ENCODE measurements at places on chromosomes 4 and X. TPM values are rescaled to one million over a fixed set of nuclear protein-coding genes. Genes with fewer than 3 reads are reported as not detected.

DNA sequence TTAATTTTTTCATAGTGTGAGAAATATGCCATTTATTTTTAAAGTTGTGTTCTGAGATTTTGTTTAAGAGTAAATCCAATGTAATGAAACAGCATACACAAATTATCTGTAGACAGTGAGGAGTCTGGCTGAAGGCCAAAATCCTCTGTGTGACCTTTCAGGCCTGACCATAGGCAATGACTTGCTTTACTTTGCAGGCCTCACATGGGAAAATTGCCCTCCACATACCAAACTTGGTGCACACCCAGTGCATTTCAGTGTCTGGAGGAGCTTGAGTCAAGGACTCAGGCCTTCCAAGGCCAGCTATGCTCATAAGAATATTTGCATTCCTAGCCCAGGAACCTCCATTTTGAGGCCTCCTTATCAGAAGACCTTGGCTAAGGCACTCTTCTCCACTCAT lies 430.1 kb downstream of the GABRG1 start:
- DNase-seq: no peak

- DNase-seq: no peak
These were observed 429.7 kb downstream of the MAPK10 start for GRCh38 chr4:85929961-85930665.

DNA sequence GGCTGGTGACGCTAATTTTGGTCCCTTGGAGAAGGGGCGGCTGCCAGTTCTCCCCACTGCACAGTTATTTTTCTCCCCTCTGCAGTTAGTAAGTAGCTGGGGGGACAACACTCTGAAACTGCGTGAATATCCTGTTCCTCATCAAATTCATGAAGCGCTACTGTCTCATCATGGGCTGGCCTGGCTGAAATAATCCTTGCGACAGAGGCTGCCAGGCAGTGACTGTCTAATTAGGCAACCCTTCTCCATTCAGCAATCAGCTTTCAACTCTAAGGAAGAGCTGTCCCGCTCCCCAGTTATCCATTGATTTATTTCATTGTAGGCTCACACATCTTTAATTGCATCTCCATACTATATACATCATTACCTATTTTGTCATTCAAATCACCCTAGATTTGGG lies 8.2 kb downstream of the SH3TC1 start:
- no peak for DNase-seq

DNA sequence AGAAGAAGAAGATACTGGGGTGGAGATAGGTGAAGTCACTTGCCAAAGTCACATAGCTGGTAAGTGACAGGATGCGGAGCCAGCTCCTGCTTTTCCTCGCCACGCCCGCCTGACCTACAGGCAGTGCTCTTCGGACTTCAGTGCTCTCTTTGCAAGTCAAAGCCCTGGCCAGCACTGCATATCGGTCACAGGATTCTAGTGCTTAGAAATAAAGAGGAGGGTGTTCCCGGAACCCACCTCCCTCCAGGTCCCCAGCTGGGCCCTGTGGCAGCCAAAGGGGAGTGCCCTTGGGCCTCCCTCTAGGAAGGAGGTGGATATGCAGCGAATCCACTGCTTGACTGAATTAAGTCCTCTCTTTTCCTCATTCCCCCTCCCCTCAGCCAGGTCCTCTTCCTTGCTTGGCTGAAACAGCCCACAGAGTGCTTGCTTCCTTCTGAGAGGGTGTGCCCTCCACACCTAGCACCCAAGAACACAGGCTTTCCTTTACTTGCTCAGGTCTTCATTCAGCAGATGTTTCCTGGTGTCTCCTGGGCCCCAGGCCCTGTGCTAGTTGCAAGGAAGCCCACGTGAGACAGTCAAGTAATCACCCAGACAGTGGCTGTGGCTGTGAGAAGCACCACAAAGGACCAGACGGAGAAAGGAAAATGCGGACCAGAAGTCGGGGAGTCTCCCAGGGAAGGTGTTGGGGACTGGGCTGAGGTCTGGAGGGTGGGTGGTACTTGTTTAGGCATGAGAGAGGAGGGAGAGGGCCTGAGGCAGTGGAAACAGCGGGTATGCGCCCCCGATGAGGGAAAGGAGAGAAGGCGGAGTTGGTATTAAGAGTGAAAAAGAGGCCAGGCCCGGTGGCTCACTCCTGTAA lies 14.0 kb upstream of the HMGB3 start:
- no peak for DNase-seq

- no peak for DNase-seq
These were observed 106.7 kb downstream of the ARHGAP6 start for GRCh38 chrX:11558972-11559371.

The SMIM10 gene
- 2.3 TPM for total RNA-seq

GRCh38 chr4:99324979-99325378 lies 3.8 kb upstream of the ADH1B start:
- DNase-seq: no peak

DNA sequence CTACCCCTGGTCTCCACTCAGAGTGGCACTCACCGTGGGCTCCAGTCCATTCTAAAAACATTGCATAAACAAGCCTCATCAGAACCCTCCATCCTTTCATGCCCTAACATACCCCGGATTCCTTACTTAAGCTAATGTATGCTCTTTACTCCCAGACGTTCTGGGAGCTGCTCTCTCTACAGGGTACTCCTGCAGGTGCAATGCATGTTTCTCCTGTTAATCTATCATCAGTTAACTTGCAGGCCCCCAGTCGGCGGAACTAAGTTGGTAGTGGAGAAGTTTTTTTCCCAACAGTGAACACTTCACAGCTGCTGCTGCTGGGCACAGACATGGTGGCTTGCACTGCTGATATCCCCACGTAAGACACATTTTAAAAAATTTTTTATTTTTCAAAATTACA lies 161.6 kb upstream of the FAT1 start:
- no peak for DNase-seq

The RPA4 gene
- total RNA-seq: 4.6 TPM

- no peak for DNase-seq
These were observed 645.3 kb downstream of the TLL1 start for GRCh38 chr4:166518315-166518714.

DNA sequence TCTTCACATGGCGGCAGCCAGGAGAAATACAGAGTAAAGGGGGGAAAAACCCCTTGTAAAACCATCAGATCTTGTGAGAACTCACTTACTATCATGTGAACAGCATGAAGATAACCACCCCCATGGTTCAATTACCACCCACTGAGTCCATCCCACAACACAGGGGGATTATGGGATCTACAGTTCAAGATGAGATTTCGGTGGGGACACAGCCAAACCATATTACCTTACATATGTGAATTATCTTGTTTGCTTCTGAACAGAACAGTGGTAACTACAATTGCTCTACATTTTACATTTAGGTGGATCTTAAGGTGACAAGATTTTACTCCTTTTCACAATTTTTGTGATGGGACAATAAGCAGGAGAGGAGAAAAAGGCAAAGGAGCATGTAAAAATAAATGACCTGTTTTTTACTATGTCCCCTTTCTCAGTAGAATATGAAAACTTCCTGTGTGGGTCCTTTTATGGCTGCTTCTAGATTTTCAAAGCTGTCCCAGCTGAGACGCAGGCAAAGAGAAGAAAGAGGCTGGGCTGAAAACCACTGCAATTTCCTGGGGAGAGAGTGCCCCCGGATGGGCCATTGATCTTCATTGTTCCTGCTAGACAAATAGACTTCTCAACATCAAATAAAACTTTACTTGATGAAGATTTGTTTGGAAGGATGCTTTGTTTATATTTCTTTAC lies 45.9 kb upstream of the PGM2 start:
- no peak for DNase-seq

The LGI2 gene
- total RNA-seq: 1.2 TPM

The SHISA3 gene
- total RNA-seq: 0.73 TPM

DNA sequence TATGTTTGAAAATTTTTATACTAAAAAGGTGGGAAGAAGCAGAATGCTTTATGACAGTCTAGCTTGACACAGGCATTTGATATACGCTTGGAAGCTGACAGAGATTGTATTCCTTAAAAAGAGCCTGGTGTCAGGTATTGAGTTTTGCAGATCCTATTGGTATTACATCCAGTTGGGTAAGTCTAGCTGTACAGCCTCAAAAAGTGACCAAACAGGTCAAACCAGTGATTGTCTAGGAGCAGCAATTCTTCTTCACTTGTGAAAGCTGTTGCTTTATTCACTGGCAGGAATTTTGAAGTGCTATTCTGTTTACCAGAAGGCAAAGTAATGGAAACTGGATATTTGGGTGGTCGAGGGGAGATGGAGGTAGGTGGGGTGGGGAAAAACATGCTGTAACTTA lies 77.5 kb downstream of the UCHL1 start:
- DNase-seq: no peak

The IQCM gene
- not detected for total RNA-seq

The CCNA2 gene
- 1.3 TPM for total RNA-seq

DNA sequence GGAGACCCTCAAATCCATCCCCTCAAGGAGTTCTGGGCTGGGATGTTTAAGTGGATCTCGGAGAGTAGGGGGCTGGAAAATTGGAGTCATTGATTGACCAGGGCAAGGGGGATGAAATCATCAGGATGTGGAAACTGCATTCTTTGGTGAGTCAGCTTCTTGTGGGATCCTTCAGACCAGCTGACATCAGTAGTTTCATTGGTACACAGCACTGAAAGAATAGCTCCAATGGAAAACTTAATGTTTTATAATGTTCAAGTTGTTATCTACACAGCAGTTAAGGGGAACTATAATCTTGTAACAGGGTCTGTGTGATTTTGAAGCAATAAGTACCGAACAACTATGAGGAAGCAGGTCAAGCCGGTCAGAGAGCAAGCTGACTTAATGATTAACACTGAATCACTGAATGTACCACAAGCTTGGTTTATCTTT lies 506.1 kb downstream of the RPA4 start:
- DNase-seq: no peak

- no peak for DNase-seq
These were observed 46.3 kb upstream of the CLCN4 start for GRCh38 chrX:10110316-10110935.

DNA sequence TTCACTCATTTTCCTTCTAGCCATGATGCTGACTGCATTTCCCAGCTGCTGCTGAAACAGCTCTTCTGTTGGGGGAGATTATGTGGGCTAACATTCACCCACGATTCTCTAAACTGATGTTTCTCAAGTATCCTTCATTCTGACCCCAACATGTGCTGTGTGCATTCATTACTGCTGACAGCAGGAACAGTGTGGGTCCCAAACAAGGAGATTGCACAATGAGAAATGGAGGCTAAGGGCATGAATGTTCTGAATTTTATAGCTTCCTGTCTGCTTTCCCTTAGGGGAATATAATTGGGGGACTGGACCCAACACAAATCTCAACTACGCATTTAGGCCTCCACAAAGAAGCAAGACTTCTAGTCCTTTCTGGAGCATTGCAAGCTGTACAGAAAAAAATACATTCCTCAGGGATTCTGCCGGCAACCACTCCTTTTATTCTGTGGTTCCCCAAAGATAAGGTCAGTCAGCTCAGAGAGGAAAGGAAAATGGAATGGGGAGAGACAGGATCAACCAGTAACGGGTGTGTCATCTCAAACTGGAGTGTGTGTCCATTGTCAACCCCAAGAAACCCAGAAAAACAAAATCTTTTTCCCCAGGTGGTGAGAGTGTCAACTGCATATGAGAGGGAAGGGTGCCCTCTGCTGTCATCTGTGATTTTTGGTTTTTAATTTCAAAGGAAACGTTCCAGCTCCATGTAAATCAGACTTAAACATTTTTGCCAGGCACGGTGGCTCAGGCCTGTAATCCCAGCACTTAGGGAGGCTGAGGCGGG lies 81.5 kb upstream of the EGFL6 start:
- DNase-seq: peak; percentile 22

DNA sequence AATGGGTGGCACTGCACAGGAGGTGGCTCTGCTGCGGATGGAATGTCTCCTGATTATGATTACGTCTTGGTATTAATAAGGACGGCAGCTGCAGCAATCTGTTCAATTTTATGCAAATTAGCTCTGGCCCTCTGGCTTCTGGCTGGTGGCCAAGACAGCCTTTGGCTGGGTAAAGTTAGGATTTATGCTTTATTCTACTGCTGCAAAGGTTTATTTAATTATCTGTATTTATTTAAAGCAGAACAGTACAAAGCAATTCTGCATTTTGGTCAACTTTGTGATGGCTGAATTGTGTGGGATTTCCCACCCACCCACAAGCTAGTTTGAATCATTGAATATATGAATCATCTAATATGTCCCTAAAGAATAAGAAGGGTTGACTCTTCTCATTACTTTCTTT lies 745.6 kb upstream of the FAM241A start:
- no peak for DNase-seq

GRCh38 chr4:75666299-75666698 lies 6.9 kb downstream of the G3BP2 start:
- no peak for DNase-seq

The SGMS2 gene
- 76.7 TPM for total RNA-seq

GRCh38 chrX:12794654-12795053 lies 3.4 kb downstream of the PRPS2 start:
- DNase-seq: no peak

The CYSLTR1 gene
- 3.6 TPM for total RNA-seq

DNA sequence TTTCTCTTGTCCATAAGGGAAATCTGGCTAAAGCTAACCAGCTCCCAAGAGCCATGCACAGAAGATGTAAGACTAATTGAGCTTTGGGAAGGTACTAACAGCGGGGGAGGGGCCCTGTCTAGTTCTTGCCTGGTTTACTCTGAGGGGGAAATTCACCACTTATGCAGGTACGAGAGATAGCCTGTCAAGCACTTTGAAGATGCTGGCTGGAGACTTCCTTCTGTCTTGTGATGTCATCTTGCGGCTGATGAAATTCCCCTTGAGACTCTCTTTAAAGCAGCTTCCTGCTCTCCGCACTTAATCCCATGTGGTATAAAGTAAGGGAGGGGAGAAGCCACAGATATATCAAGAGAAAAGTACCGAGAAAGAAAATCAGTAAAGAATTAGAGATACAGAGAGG lies 345.3 kb downstream of the MAPK10 start:
- no peak for DNase-seq

DNA sequence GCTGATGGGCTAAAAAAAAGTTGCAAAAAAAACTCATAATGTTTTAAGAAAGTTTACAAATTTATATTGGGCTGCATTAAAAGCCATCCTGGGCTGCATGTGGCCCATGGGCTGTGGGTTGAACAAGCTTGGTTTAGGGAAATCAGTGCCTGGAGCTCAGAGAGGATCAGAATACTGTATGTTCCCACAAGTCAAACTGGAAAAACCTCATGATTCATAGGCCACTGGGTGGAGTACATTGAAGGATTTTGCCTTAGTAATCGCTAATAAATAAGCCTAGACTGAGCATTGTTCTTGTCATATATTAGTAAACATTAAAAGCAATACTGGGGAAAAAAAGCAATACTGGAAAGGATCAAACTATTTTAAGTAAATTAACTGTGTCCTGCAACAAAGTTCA lies 246.3 kb upstream of the TAPT1 start:
- no peak for DNase-seq
